ENCODE measurements at places on chromosomes 3 and 15. TPM values are rescaled to one million over a fixed set of nuclear protein-coding genes. Genes with fewer than 3 reads are reported as not detected.

DNA sequence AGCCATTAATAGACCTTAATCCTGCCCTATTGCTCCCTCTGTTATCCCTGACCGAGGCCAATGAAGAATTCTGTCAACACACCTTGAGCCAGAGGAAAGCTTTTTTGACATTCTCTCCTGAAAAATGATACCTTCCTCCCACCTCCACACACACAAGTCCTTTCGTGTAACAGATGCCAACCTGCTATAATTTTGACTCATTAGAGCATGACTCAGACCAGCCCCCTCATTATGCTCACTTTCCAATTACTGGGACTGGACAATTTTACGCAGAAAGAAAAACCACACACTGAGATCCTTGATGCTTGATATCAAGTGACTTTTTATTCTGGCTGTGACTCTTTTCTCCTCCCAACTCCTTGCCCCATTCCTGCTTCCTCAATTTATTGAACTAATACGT, 50.9 kb downstream of the LSAMP start:
- no peak for DNase-seq

DNA sequence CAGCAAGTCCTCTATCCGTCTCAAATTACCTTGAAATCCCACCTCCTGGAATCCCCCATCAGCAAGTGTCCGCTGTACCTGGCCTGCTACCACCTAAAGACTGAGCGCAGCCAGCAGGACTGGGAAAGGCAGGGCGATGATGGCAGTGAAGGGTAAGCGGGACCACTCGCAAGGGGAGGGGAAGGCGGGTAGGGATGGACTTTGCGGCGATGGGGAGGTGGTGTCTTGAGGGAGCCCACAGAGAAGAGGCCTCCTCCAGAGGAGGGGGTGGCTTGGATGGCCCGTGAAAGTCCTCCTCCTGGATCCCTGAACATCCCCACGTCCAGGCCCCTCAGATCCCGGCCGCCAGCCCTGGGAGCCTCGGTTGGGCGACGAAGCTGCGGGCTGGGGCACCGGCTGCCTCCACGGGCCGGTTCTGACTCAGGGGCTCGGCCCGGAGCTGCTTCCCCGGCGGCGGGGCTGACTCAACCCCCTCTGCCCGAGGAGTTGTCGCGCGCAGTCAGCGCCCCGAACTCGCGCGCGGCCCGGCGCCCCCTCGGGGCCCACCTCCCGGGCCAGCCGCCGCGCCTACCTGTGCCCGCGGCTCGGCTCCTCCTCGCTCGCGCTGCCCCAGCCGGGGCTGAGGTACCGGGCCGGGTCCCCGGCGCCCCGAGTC, 512 bp downstream of the LARP6 start:
- peak; percentile 46 for DNase-seq

DNA sequence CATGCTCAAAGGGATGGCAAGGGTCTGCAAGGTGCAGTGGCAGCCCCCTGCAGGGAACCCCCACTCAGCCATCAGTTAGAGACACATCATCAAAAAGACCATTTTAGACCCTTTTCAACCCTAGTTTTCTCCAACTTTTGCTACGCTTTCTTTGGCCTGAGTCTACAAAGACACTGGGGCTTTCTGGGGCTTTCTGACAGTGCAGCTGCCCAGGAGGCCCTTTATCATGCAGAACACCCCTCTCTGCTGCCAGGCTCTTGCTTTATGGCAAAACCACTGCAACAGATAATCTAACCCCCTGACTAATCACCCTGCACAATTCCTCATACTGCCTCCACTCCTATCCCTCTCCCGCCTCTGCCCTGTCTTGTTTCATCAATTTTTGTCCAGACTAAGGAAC, 2.4 kb downstream of the NMNAT3 start:
- DNase-seq, result no peak

- DNase-seq, result no peak
Measured at GRCh38 chr3:186790261-186790981, 7.0 kb downstream of the EIF4A2 start.

- no peak for DNase-seq
Measured at GRCh38 chr3:36060950-36061349, 319.4 kb upstream of the STAC start.

DNA sequence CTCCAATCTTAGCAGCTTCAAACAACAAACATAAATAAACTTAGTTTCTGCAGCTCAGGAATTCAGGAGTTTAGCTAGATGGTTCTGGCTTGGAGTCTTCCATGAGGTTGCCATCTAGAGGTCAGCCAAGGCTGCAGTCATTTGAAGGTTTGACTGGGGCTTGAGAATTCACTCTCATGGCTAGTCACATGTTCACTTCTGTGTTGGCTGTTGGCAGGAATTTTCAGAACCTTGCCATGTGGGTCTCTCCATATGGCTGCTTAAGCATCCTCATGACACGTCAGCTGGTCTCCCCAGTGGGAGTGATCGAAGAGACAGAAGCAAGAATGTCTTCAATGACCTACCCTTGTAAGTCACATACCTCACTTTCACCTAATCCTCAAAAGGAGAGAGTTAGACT, 269.2 kb upstream of the CNTN3 start:
- DNase-seq, result peak; percentile 7

DNA sequence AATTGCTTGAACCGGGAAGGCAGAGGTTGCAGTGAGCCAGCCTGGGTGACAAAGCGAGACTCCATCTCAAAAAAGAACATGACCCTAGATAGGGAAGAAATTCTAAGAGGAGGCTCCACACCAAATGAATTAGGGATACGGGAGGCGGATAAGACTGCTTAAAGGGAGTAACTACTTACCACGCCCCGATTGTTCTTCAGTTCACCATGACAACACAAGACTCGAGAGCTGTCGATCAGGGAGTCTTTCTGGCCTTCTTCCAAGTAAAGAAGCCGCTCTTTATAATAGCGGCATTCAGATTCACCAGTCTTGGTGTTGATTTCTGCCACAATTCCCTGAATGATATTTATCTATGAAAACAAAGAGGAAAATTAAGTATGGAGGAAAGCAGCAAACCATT, 53.9 kb upstream of the TASOR start:
- no peak for DNase-seq

DNA sequence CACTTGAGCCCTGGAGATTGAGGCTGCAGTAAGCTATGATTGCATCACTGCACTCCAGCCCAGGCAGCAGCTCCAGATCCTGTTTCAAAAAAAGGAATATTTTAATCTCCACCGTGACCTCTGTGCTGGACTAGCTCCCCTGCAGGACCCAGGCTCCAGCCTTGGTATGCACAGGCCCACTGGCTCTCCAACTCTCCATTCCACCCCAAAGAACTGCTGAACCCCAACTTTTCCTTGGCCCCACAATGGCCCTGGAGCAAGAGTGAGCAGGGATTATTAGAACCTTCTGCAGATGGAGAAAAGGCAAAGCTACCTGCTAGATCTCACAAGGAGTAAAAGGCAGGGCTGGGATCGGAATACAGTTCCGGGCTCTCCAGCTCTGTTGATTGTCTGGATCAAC, 32.8 kb upstream of the SFMBT1 start:
- no peak for DNase-seq

GRCh38 chr15:91263632-91264531, 163.8 kb downstream of the SV2B start:
- no peak for DNase-seq

- DNase-seq, result no peak
Measured at GRCh38 chr3:105771392-105771791, 97.4 kb downstream of the CBLB start.

DNA sequence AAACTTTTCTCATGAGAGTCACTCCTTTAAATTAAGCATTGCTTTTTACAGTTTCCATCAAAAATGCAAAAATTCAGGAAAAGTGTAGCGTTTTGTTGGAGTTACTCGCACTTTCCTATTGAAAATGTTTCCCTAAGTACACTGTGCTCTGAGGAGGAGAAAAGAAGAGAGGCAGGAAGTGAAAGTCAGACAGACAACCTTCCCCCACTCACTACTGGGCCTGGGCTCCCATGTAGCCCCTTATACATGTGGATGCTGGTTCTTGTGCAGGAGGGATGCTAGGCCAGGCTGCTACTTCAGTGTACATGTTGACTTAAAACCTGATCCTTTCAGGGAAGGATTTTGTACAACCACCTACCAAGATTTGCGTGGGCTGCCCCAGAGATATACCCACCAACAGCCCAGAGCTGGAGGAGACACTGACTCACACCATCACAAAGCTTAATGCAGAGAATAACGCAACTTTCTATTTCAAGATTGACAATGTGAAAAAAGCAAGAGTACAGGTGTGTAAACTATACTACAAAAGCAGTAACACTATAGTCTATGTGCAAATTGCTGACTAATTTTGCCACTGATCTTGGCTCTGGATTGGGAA, 15.1 kb downstream of the KNG1 start:
- no peak for DNase-seq

DNA sequence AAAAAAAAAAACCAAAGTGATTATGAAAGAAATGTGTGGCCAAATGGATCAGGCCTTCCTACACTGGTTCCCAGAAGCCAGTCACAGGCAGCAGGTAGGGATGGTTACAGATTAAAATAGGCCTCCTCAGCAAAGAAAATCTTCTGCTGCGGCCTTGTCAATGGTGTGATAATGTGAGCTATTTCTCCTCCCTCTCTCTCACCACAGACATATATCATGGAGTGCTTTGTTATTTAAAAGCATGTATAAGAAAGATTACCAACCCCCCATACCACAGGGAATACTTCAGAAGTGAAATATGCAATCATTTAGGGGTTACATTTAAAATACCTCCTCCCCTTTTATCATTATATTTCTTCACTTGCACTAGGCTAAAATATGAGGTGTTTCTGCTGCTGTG, 32.2 kb upstream of the LRTM1 start:
- DNase-seq, result no peak

DNA sequence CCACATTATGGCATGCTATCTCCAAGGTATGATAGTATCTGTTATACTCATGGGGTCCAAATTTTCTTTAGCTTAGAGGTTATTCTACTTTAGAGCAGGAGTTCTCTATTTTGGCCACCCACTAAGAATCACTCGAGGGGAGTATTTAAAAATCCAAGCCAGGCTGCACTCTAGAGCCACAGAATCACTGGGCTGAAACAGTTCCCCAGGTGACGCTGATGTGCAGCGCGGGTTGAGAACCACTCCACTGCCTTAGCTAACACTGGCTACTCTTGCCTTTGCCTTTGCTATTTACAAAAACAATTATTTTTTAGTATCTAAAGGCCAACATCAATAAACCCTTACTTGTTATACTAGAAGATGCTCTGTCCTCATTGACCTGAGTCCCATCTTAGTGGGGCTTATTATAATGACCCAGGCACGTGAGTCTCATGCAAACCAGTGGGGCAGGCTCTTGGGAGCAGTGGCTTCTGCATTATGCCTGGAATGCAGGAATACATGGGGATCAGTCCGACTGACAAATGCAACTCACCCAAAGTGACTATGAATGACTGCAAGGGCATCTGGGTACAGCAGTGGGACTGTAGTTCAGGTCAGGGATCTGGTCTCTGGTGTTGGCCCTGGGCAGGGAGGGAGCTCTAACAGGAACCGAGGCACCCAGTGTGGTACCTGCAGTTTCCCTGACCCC, 21.7 kb upstream of the CGNL1 start:
- no peak for DNase-seq

- DNase-seq, result no peak
Measured at GRCh38 chr3:29144361-29144760, 136.5 kb upstream of the RBMS3 start.

DNA sequence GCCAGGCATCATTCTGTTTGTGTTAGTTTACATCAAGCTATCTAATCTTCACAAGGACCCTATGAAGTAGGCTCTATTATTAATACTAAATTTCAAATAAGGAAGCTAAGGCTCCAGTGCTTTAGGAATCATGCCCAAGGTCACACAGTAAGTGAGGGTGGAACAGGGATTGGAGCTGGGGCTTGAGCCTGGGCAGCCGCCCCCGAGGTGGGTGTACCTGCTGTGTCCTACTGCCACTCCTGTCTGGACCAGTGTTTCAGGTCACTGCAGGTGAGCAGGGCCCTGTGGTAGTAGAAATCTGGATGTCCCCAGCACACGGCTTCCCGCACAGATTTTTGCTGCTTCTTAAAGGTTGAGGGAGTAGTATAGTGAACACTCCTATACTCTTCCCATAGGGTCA, 6.5 kb downstream of the KLF13 start:
- DNase-seq, result no peak

GRCh38 chr15:35305946-35306345, 220.9 kb upstream of the NANOGP8 start:
- no peak for DNase-seq

DNA sequence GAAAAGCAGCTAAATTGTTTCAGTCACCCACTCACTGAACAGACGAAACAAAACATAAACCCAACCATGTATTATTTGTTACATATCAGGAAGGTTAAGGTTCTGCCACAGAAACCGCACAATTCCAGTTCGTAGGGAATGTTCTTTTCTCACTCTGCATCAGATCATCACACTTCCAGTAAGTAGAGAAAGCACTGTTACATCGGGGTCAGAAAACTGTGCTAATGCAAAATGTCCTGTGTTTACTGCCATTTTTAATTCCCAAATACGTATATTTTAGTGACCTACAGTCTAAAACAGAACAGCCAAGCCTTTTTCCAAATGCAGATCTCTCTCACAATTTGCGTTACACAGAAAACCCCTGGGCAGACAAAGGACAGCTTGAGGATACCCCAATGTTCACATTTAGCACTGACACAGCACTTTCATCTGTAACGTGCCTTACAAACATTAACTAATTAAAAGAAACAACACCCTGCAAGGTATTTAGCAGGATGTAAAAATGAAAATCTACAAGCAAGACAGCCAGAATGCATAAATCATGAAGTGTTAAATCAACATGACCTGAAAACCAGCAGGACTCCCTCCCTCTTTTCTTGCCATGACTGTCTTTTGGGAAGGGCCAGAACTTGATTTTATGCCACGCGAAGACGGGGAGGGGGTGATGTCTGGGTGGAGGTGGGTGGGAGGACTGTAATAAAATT, 34.8 kb upstream of the SKIL start:
- DNase-seq, result no peak

- DNase-seq, result no peak
Measured at GRCh38 chr15:90609242-90610180, 79.8 kb downstream of the CRTC3 start.

DNA sequence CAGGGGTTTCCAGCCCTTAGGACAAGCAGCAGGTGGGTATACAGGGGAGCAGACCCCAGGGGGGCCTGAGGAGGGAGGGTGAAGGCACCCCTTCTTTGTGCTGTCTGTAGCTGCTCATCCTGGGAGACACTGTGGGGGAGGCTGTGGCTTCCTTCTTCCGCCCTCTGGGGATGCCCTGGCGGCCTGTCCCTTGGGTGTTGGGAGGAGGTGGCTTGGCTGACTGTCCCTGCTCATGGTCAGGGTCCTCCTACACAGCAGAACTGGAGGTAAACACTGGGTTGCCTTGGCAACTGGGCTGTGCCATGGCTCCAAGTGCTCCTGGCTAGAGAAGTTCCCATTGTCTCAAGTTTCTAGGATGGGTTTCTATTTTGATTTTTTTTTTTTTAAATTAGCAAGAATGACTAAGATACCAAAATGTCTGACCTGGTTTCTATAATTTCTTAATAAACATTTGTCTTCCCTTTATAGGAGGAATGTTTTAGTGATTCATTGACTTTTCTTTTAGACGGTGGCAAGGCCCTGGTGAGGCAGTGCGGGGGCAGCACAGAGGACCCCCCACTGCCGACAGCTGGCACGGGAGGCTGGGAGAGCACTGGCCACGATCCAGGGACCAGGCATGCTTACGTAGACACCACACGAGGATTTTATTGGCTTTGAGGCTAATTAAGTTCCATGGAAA, 12.4 kb downstream of the KLF13 start:
- no peak for DNase-seq

Gene GOLGA8Q
- total RNA-seq, result not detected

Gene VWA5B2
- 0.50 TPM for total RNA-seq

Gene ALDH1A3
- total RNA-seq, result 5.7 TPM

Gene WDR73
- 21.0 TPM for total RNA-seq

Gene CCDC39
- total RNA-seq, result 0.34 TPM

Data from H1 (cell line).